ENCODE measurements at places on chromosomes 4 and X.
A peak's percentile ranks its signal among the peaks of the same experiment; 100 is the strongest.

DNA sequence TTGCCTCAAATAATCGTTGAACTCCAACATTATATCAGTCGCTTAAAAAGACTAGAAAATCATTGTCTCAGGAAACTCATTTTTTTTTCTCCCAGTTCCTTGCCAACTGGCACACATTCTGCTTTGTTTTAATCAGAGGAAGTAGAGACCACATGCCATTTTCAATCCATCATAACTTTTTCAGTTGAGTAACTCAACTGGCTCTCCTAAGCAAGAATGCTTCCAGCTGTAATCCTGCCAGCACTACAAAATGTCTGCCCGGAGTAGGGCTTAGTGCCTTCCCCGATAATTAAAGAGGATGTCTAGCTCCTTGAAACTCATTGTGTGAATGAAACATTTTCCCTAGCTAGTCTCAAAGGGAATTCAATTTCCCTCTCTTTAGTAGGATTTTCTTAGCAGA, 33.0 kb downstream of the FREM3 start:
- no peak for DNase-seq

DNA sequence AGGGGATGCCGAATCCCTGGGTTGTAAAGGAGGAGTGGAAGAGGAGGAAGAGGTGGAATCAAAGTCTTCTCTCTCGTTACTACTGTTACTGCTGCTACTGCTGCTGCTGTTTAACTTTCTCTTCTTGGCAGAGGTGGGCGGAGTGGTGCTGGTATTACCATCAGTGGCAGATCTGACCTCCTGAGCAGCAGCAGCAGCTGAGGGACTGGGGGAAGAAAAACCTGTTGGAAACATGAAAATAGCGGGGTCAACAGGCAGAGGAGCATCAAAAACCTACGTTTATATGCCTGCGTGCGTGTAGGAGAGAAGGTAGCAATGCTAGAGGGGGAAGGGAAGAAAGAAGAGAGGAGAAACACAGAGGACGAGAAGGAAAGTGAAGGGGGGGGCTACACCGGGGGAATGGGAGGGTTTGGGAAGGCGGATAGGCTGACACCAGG, 339 bp downstream of the CUL4B start:
- peak; percentile 27 for DNase-seq

DNA sequence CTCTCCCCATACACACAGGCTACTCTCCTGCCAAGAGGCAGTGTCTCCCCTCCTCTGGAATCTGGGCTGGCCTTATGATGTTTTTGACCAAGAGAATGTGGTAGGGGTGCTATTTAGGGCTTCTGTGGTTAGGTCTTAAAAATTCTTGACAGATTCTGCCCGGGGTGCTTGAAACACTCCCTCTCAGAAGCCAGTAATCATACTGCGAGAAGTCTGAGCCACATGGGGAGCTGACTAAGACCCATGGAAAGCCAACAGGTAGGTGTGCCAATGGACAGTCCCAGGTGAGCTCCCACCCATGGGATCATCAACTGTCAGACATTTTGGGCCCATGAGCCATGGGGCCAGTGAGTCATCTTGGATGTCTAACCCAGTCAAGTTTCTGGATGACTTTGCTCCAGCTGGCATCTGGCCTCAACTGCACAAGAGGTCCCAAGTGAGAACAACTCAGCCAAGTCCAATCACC, 315.7 kb downstream of the FBXW7 start:
- no peak for DNase-seq

DNA sequence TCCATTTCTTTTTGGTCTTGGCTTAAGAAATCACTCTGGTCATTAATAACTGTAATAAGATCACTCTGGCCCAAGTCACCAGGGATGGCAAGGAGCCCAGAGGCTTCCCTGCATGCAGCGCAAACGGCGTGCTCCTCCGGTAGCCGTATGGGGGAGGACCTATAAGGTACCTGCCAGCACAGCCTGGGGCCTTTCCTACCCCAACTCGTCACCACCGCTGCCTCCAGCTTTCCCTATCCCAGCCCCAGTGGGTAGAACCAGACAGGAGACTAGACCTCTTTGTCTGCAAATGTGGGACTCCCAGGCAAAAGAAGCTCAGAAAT, 25.9 kb downstream of the HAND2 start:
- DNase-seq, result no peak

DNA sequence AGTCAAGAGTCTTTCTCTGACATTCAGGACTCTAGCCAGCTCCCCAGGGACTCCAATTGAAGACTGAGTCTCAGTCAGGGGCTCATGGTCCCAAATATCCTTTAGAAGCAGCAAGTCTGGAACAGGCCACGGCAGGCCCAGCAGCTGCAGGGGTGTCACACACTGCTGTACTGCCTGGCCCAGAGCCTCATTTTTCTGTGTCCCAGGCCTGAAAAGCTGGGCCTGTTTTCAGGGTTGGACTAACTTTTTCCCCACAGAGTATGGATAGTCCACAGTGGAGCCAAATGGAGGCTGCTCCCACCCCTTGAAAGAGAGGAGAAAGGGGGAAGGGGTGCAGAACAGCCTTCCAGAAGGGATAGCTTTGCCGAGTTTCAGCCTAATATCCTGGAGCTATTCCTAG, 146.8 kb upstream of the NALF2 start:
- no peak for DNase-seq

DNA sequence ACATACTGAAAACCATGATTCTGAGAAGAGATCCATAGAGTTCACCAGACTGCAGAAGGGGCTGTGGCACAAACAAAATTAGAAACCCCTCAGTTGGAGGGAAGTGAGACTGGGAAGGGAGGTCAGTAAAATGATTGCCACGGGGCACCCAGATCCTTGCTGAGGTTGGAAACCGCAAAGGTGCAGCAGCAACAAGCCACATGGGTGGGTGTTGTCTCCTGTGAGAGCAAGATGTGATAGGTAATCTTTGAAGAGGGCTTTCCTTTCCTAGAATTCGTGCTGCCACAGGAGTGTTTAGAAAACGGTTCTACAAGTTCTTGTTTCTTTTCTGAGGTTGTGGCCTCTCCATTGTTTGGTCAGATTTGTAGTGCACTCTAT, 85.5 kb downstream of the NFKB1 start:
- DNase-seq, result peak; percentile 12

- no peak for DNase-seq
These were observed 46.5 kb downstream of the CWH43 start for GRCh38 chr4:49032440-49033161.

GRCh38 chr4:89741768-89742167, 95.2 kb downstream of the SNCA start:
- DNase-seq, result no peak

DNA sequence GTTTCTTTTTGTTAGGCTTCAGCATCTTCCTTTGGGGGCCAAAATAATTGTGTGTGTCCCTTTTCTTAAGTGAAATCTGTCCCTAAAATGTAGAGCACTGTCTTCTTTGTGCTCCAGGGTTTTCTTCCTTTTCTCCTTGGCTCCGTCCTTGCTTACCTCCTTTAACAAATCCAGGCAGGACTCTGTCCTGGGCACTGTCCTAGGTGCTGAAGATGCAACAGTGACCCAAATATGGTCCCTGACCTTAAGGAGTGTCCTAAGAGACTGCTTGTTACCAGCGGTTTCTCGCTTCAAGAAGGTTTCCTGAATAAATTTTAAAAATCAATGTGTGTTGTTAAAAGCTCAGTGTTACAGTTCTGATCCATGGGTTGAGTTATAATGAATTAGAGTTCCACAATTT, 471.8 kb downstream of the KCNIP4 start:
- no peak for DNase-seq

- no peak for DNase-seq
These were observed 28.2 kb upstream of the ANTXR2 start for GRCh38 chr4:80101071-80101791.

GRCh38 chrX:101260435-101260834, 30.7 kb downstream of the TAF7L start:
- DNase-seq, result no peak

- DNase-seq, result no peak
These were observed 1038.0 kb downstream of the PCDH19 start for GRCh38 chrX:99371976-99372595.

DNA sequence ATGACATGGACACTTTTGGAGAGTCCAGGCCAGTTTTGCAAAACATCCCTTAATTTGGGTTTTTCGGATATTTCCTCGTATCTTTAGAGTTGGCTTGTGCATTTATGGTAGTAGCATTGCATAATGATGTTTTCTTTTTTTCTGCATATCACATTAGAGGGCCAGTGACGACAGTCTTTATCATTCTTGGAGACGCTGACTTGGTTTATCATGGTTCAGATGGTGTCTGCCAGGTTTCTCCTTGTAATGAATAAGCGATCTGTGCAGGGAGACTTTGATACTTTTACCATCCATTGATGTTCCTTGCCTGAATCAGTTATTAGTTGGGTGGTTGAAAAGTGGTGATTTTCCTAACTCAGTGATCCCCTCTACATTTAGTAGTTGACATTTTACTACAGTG, 46.6 kb downstream of the KIAA0232 start:
- DNase-seq, result no peak

- no peak for DNase-seq
These were observed 20.8 kb downstream of the SLC25A43 start for GRCh38 chrX:119419898-119420297.

- DNase-seq, result no peak
These were observed 29.1 kb upstream of the EIF4E start for GRCh38 chr4:98958065-98958464.

DNA sequence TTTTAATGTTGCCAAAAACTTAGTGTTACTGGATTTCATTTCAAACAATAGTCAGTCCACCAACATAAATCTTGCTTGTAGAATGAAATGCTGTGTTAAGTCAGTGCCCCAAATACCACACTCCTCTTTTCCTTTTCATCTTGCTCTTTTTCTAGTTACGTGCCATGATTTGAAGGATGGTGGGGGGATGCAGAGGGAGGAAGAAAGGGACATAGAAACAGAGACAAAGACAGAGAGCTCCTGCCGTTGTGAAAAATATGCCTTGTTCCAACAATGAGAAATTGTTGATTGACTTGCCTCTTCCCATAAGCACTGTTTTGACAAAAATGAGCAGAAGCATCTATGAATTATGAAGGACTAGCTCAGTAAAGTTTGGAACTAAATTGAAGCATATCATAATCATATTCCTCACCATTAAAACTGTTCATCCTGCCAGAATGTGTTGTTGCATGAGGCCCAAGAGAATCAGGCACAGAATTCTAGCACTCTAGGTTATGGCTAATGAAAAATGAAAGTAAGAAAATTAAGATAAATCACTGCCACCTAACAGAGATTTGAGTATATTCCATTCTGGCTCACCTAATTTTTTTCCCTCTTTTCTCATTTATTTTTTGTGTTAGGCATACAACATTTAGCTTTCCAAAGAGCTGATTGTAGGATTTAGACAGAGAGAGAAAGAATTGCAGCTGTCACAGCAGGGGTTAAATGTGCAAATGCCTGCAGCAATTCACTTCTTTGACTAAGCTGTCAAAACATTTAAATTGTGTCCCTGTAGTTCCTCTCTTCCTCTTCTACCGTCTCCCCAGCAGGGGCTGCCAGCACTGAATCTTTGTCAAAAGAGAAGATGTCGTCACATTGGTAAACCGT, 111.6 kb upstream of the PTPN13 start:
- no peak for DNase-seq

DNA sequence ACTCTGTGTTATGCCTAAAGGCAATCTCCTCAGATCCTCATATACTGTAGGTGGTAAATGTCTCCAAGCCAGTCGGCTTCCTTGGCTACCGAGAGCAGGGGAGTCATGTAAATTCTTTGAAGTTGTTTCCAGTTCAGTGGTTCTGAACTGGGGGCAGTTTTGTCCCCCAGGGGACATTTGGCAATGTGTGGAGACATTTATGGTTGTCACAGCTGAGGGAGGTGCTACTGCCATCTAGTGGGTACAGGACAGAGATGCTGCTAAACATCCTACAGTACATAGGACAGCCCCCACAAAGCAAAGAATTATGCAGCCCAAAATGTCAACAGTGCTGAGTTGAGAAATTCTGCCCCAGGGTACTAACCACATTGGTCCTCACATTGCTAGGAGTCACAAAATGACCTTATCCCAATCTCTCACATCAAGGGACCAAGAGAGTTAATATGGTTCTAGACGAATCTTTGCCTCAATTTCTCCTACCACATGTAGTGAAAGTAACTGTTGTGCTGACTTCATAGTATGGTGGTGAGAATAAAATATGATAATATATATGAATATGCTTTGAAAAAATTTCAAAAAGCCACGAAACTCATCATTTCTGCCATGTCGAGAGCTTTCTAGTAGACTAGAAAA, 104.4 kb upstream of the ARHGAP24 start:
- no peak for DNase-seq

DNA sequence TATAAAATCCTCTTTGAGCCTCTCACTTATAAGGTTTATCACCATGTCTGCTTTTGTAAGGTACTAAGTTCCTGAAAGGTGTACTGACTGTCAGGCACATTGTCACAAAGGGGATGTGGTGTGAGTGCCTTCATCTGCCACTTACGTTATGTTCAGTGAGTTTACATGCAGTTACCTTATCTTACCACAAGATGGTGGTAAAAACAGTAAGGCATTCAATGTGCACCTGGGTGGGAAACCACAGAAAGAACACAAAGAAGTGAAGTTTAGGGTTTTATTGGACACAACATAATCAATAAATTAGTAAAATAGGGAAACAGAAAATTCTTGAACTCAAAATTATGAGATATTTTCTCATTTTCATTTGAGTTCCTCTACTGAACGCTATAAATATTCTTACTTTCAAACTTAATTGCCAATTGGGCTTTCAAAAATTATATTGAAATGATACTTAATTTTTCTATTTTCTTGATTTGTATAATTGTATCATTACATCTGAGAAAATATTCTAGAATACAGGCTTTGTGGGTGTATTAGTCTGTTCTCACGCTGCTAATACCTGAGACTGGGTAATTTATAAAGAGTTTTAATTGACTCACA, 650.8 kb downstream of the PCDH7 start:
- no peak for DNase-seq

DNA sequence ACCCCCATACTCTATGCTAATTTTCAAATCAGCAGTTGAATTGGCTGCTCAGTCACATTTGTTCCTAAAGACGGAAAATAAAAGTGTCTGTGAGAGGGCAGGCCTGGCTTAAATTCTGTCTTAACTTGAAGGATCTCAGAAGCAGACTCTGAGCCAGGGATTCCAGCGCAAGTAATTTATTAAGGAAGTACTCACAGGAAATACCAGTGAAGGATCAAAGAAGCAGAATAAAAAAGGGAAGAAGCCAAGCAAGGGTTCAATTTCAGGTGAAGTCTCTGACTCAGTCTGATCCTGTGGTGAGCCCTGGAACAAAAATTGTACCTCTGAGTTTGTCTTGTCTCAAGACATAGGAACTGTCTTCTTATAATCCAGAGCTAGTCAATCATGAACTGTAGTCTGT, 52.2 kb downstream of the IL1RAPL1 start:
- DNase-seq, result no peak

- no peak for DNase-seq
These were observed 5.9 kb upstream of the TNIP2 start for GRCh38 chr4:2762048-2762447.

- DNase-seq, result no peak
These were observed 18.9 kb downstream of the ZBTB33 start for GRCh38 chrX:120269373-120270035.
